ENCODE measurements at places on chromosomes 6 and 20. TPM values are rescaled to one million over a fixed set of nuclear protein-coding genes. Genes with fewer than 3 reads are reported as not detected.

DNA sequence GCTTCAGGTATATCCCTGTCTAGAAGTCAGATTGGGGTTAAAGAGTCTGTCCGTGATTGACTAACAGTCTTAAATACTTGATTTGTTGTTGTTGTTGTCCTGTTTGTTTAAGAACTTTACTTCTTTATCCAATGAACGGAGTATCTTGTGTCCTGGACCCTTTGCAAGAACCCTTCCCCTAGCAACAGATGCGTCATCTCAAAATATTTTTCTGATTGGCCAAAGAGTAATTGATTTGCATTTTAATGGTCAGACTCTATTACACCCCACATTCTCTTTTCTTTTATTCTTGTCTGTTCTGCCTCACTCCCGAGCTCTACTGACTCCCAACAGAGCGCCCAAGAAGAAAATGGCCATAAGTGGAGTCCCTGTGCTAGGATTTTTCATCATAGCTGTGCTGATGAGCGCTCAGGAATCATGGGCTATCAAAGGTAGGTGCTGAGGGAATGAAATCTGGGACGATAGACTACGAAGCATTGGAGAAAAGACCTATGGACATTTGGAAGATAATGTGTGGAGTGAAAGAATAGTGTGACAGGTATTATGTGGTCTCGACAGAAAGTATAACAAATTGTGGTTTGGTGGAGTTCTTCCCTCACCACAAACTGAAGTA, at the start of gene HLA-DRA:
Gene HLA-DRA, plus strand, starts transcription at position 286 of the 613 bp plus-strand sequence. Its CDS starts 64 bp downstream, at position 350.
- DNase-seq, result no peak

DNA sequence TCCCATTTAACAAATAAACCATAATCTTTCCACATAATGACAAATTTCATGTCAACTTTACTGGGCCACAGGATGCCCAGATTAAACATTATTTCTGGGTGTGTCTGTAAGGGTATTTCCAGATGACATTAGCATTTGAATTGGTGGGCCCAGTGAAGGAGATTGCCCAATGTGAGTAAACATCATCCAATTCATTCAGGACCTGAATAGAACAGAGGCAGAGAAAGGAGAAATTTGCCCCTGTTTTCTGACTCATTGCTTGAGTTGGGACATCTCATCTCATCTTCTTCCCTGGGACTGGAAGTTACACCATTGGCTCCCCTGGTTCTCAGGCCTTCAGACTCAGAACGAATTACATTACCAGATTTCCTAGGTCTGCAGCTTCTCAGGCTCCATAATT, 142.9 kb downstream of the TPBG start:
- no peak for DNase-seq

DNA sequence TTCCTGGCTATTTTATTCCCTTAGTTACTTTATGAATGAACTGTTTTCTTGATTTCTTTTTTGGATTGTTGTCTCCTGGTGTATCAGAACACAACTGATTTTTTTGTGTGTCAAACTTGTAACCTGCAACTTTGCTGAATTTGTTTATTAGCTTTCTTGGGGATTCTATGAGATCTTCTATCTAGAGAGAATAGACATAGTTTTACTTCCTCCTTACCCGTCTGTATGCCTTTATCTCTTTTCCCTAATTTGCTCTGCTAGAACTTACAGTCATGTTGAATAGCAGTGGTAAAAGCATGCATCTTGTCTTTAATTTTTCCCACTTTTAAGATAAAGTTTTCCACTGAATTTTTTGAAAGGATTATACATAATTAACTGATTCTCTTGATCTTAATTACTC, 13.2 kb downstream of the RNF146 start:
- no peak for DNase-seq

GRCh38 chr6:128233531-128233930, 286.9 kb downstream of the PTPRK start:
- DNase-seq, result no peak

DNA sequence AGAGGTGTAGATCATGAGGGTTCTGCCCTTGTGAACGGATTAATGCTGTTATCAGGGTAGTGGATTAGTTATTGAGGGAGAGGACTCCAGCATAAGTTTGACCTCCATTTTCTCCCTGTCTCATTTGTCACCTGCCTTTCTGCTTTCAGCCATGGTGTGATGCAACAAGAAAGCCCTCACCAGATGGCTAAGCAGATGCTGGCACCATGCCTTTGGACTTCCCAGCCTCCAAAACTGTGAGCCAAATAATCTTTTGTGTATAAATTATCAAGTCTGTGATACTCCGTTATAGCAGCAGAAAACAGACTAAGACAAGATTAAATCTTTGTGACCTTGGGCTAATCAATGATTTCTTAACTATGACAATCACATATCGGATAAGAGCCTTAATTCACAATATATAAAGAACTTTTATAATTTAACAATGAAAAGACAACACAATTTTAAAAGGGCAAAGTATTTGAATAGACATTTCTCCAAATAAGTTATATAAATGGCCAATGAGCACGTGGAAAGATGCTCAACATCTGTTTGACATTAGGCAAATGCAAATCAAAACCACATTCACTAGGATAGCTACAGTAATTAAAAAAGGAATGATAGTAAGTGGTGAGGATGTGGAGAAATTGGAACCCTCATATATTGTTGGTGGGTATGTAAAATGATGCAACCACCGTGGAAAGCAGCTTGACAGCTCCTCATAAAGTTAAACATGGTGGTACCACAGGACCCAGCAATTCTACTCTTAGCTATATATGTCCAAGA, 45.3 kb upstream of the IFNGR1 start:
- DNase-seq, result peak; percentile 60

The COX7A2 gene
- 911 TPM for total RNA-seq

The VIP gene
- 0.42 TPM for total RNA-seq

The PTPRT gene
- 0.10 TPM for total RNA-seq

The TRIM15 gene
- not detected for total RNA-seq

Data from left ventricle myocardium superior (tissue), 1 donor.